Breast epithelium (tissue), 4 donors: ENCODE measurements at places on chromosomes 3 and 15. TPM values are rescaled to one million over a fixed set of nuclear protein-coding genes. Genes with fewer than 3 reads are reported as not detected.

Gene CCRL2
- 3.8 TPM for total RNA-seq

DNA sequence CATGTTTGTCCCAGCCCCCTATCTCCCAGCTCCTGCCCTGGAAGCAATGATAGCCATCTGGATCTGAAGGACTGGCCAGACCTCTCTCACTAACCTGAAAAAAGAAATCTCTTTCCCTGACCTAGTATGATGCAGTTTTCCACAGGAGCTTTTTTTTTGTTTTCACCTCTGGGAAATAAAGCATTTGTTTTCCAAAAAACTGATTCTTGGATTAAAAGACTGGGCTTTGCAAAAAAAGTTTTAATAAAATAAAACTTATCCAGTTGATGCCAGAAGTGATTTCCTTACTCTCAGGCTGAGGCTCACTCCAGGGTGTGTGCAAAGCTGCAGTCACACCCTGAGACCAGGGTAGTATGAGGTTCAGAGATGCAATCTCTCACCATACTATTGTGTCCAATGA, 104.0 kb downstream of the RYK start:
- no peak overlapping the region for H3K27ac ChIP-seq
- DNase-seq, result no peak
- H3K27me3 ChIP-seq, result no peaks in the 10 kb centered on the region

Gene PGBD4
- 1.6 TPM for total RNA-seq

DNA sequence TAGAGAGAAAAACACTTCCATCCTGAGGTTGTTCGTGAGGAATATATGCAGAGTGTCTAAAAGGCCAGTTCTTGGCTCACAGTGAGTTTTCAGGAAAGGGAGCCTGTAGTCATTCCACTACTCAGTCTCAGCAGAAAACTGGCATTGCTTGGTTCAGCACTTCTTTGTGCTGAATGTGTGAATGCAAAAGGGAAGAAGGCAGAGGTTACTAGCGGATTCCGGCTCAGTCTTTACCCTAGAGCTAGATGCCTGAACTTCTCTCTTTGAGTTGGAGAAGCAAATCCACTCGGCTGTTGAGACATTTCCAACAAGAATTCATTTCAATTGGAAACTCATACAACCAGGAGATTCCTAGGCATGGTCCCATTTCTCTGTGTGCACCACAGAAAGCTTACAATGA, 23.1 kb upstream of the FRMD4B start:
- H3K4me3 ChIP-seq, result no peak overlapping the region

DNA sequence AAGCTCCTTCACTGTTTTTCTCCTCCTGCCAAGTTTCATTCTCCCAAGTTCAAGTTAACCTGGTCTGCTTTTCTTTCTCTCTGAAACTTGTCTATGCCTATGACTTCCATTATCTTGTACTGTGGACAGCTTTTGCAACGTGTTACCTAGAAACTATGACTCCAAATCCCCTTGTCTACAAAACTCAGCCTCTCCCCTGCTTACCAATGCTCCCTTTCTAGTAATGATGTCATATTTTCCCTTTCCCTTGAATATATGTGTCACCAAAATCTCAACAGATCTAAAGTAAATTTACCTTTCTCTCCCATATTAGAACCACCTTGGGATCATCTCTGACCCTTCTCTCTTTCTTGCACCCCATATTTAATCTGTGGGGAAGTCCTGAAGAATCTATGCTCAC, 10.5 kb upstream of the ABHD2 start:
- no peaks in the 10 kb centered on the region for H3K27me3 ChIP-seq
- no peaks in the 10 kb centered on the region for H3K4me1 ChIP-seq
- no peak overlapping the region for H3K27ac ChIP-seq
- DNase-seq, result no peak
- no peaks in the 10 kb centered on the region for H3K36me3 ChIP-seq

Gene CIDEC
- 92.3 TPM for total RNA-seq

Gene LSMEM2
- not detected for total RNA-seq

DNA sequence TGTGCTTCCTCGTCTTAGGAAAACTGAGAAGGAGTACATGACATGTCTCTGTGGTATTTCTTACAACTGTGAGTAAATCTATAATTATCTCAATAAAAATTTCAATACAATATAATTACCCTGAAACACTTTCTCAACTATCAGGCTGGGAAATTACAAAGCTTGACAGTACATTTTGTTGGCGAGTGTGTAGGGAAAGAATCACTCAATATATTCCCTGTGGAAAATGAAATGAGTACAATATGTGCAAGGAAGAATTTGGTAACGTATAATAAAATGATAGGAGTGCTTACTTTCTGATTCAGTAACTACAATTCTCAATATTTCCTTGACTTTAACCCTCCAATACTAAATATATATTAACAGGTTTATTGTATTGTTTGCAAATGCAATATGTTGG, 818.2 kb upstream of the CADM2 start:
- no peak overlapping the region for H3K27ac ChIP-seq
- no peaks in the 10 kb centered on the region for H3K36me3 ChIP-seq
- no peak overlapping the region for H3K4me3 ChIP-seq
- no peak for DNase-seq
- H3K27me3 ChIP-seq, result no peaks in the 10 kb centered on the region
- H3K4me1 ChIP-seq, result no peaks in the 10 kb centered on the region

DNA sequence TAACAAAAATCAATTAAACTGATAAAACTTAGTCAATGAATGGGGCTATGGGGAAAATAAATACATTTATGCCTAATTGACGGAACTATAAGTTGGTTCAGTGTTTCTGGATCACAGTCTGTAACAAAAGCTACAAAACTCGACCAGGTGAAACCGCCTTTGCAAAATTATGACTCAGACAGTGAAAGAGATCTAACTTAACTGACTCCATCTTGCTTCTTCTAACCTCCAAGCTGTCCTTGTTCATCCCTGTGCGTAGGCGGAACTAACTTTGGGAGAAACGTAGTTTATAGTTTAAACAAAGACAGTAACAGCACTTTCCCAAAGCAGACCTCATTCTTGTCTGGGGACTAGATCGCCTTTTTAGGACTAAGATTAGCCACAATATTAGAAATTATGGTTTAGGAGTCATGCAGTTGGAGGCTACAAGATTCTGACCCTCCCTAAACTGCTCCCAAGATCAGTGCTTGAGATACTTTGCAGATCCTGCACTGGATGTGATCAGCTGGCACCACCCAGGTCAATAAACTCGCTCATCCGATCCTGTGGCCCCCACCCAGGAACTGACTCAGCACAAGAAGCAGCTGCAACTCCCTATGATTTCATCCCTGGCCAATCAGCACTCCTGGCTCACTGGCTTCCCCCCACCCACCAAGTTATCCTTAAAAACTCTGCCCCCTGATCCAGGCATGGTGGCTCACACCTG, 7.2 kb upstream of the MFGE8 start:
- DNase-seq, result no peak
- no peaks in the 10 kb centered on the region for H3K27me3 ChIP-seq
- H3K4me1 ChIP-seq, result no peaks in the 10 kb centered on the region
- no peak overlapping the region for H3K27ac ChIP-seq
- H3K36me3 ChIP-seq, result no peaks in the 10 kb centered on the region

Gene AHSG
- total RNA-seq, result not detected

Gene COLQ
- 1.9 TPM for total RNA-seq

Gene TNFAIP8L3
- 2.5 TPM for total RNA-seq

GRCh38 chr3:192482809-192483208, 244.5 kb downstream of the FGF12 start:
- no peak overlapping the region for H3K27ac ChIP-seq
- no peaks in the 10 kb centered on the region for H3K27me3 ChIP-seq
- no peaks in the 10 kb centered on the region for H3K36me3 ChIP-seq
- DNase-seq, result no peak
- no peaks in the 10 kb centered on the region for H3K4me1 ChIP-seq
- peak overlapping the region; percentile 6 for H3K4me3 ChIP-seq

Gene COL6A5
- total RNA-seq, result not detected

DNA sequence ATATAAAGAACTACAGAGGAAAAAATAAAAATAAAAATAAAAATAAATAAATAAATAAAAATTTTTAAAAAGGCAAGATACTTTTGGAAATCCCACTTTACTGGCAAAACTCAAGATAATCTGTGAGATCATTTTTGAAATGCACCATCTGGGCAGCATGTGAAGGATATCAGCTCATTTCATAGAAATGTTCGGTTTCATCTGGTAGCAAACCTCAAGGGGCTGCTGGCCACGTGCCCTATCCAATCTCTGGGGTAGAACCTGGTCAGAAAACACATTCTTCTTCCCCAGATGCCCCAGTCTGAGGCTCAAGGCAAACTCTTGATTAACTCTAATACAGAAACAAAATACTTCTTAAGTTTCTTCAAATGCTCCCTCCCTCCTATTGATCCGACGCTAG, 166.0 kb downstream of the FMN1 start:
- no peak for DNase-seq
- H3K4me3 ChIP-seq, result no peak overlapping the region
- H3K27me3 ChIP-seq, result no peaks in the 10 kb centered on the region
- H3K4me1 ChIP-seq, result no peaks in the 10 kb centered on the region
- H3K36me3 ChIP-seq, result no peaks in the 10 kb centered on the region

GRCh38 chr3:47715928-47716327, 65.8 kb downstream of the SMARCC1 start:
- H3K27me3 ChIP-seq, result no peaks in the 10 kb centered on the region
- no peaks in the 10 kb centered on the region for H3K4me1 ChIP-seq
- H3K36me3 ChIP-seq, result no peaks in the 10 kb centered on the region

DNA sequence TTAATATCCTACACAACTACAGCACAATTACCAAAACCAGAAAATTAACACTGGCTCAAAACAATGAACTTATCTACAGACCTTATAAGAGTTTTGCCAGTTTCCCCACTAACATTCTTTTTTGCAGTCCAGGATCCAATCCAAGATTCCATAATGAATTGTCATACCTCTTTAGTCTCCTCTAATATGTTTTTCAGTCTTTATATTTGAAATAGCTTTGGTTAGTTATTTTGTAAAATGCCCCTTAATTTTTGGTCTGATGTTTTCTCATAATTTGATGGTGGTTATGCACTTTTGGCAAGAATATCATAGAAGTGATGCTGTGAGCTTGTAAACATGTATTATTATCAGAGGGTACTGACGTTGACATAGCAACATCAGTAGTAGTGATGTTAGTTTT, 124.3 kb downstream of the ISL2 start:
- H3K27ac ChIP-seq, result no peak overlapping the region
- DNase-seq, result no peak
- H3K4me3 ChIP-seq, result no peak overlapping the region
- no peaks in the 10 kb centered on the region for H3K36me3 ChIP-seq

DNA sequence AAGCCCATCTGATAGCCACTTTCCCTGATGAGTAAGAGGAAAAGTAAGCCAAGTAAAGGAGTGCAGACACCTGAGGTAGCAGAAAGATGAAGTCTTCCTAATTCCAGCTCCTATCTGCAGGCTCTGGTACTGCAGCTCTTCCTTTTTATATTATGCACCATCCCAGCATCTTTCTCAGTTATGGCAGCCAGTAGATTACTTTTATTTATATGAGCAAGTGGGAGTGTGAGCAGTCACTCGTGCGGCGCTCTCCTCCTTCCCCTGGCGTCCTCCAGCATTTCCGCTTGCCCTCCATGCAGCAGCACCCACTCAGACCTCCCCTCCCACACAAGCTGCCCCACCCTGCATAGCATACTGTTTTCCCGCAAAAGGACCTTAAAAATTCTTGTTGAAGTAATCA, 465.9 kb upstream of the DPPA4 start:
- no peaks in the 10 kb centered on the region for H3K4me1 ChIP-seq
- no peaks in the 10 kb centered on the region for H3K36me3 ChIP-seq
- H3K4me3 ChIP-seq, result no peak overlapping the region

Gene KY
- not detected for total RNA-seq

GRCh38 chr3:36373084-36373483, 7.2 kb upstream of the STAC start:
- no peak overlapping the region for H3K4me3 ChIP-seq
- H3K36me3 ChIP-seq, result no peaks in the 10 kb centered on the region
- no peak for DNase-seq
- H3K27ac ChIP-seq, result peak overlapping the region; percentile 20
- H3K27me3 ChIP-seq, result no peaks in the 10 kb centered on the region

Gene WDR93
- total RNA-seq, result 0.80 TPM

DNA sequence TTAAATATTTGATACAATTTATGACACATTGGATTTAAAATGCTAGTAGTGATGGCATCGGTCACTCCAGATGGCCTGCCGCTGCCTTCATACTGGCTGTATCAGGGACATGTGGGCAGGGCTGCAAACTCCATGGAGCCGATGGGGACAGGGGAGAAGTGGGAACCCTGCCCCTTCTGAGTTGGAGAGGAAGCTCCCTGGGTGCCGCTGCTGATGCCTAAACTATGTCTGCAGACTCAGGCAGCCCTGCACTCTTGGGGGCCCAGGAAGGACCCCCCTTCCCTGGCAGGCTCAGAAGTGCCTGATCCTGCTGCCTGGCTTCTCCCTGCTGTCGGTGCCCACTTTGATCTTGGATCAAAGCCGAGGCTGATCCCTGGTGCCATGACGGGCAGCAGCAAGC, 1522.1 kb downstream of the OTOL1 start:
- H3K27ac ChIP-seq, result no peak overlapping the region
- no peaks in the 10 kb centered on the region for H3K4me1 ChIP-seq
- H3K27me3 ChIP-seq, result no peaks in the 10 kb centered on the region
- H3K4me3 ChIP-seq, result no peak overlapping the region
- DNase-seq, result no peak

DNA sequence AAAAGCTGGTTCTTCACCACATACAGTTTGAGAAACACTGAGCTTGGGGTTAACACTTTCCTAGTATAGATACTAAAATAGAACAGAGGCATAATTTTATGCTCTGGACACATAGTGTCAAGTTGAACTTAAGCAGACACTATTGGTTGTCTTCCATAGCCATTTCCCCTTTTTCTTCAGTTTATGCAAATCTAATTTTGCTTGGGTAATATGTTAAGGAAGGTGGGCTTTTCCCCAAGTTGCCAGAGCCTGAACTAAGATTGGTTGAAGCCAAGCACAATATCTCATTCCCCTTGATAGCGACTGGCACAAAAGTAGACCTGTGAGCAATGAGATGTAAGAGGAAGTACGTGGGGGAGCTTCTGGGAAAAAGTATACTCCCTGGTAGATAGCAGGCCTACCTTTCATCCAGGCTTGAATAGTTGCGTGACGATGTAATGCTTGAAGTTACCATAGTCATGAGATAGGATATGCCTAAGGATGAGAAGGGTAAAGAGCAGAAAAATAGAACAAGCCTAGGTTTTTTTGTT, 4.5 kb upstream of the POPDC2 start:
- H3K27ac ChIP-seq, result no peak overlapping the region
- no peaks in the 10 kb centered on the region for H3K27me3 ChIP-seq
- no peaks in the 10 kb centered on the region for H3K36me3 ChIP-seq
- H3K4me1 ChIP-seq, result no peaks in the 10 kb centered on the region
- DNase-seq, result no peak
- no peak overlapping the region for H3K4me3 ChIP-seq

Gene MORC1
- total RNA-seq, result not detected

GRCh38 chr3:62332835-62333244, 40.5 kb downstream of the FEZF2 start:
- H3K27ac ChIP-seq, result no peak overlapping the region
- H3K27me3 ChIP-seq, result no peaks in the 10 kb centered on the region
- H3K36me3 ChIP-seq, result no peaks in the 10 kb centered on the region
- H3K4me1 ChIP-seq, result no peaks in the 10 kb centered on the region
- no peak overlapping the region for H3K4me3 ChIP-seq
- no peak for DNase-seq
